ENCODE measurements at places on chromosomes 6 and 20.

- DNase-seq, result no peak
These were observed 195.0 kb downstream of the CD83 start for GRCh38 chr6:14312587-14312986.

GRCh38 chr6:138307816-138308730, 69.6 kb upstream of the SMIM28 start:
- DNase-seq, result no peak

DNA sequence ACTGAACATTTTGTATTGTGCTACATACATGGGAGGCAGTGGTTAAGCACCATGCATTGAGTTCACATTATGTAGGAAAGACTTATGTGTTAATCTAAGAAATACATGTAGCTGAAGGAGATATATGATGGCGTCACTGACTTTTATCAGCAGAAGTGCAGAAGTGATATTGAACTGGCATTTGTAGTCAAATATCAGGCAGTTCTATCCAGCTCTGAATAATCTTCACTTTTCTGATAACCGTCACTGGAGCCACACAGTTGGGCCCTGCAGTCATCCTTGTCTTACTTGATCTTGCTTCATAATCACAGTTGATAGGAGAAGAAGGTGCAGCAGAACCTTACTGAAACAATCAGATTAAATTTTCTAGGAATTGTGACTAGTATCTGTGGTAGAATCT, 26.4 kb downstream of the CRISP1 start:
- DNase-seq, result no peak

- DNase-seq, result no peak
These were observed 431.2 kb downstream of the GRIK2 start for GRCh38 chr6:101824551-101825345.

GRCh38 chr6:20213271-20213798, 1.1 kb upstream of the MBOAT1 start:
- DNase-seq, result no peak

DNA sequence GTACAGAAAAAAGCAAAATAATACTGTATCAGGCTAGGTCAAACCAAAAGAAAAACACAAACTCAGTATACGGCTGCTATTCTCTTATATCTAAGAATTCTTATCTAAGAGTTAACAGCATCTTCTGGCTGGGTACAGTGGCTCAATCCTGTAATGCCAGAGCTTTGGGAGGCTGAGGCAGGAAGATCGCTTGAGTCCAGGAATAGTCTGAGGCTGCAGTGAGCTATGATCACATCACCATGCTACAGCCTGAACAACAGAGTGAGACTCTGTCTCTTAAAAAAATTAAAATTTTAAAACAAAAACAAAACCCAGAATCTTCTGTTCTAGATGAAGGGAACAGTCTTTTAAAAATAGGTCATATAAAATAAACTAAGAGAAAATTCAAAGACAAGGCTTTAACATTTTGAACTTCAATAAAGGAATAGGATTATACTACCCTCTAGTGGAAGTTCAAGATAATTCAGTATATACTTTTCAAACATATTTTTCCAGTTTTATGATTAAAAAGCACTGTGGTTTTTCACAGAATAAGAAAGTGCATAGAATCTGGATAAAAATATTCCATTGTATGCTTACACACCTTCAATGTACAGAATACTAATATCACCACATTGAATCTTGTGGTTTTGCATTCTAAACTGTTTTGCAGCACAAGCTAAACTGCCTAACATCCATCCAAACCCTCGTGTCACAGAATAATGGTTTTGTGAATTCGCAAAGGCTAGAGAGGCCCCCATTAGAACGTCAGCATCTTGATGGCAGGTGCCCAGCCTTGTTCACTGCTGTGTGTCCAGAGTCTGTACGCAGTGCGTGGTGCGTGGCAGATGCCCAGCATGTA, 39.3 kb downstream of the DTNBP1 start:
- DNase-seq, result no peak

DNA sequence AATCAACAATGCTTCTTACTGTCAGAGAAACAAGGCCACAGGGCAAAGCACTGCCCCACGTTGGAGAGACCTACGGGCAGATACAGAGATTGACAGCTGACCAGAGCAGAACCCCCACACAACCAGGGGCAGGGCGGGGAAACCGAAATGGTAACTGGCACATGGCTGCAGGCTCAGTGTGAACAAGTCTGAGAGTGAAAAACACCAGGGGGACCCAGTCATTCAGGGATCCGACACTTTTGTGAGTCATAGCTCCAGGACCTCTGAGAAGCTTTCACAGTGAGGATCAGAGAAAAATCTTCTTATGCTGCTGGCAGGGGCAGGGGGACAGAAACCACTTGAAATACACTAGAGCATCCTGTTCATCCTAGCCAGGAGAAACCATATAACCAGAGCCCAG, 254.2 kb downstream of the C6orf118 start:
- no peak for DNase-seq

DNA sequence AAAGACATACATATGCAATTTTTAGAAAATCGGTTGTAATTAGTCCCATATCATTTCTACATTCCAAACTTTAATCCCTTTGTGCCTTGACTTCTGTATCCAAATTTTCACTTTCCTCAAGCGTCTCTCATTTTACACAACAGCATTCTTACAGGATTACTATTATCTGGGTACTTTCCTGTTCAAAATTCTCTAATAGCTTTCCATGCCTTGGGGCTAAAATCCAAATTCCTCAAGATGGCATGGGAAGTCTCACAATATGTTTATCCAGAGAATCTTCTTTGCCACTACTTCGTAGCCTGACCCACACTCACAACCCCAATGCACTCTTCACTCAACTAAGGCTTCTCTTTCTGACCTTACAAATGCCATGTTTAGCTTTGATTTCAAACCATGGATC, 125.0 kb downstream of the TBX18 start:
- DNase-seq, result no peak

GRCh38 chr6:36666287-36666686, 12.2 kb upstream of the CDKN1A start:
- no peak for DNase-seq

GRCh38 chr6:128230267-128230989, 290.0 kb downstream of the PTPRK start:
- no peak for DNase-seq

GRCh38 chr6:27650620-27651370, 177.9 kb upstream of the ZNF184 start:
- no peak for DNase-seq

- DNase-seq, result no peak
These were observed 396.9 kb downstream of the ZFAND3 start for GRCh38 chr6:38216451-38216850.

Measured in NCI-H2107 (cell line).